GM12878 (cell line): ENCODE measurements at places on chromosomes 12 and 14. TPM values are rescaled to one million over a fixed set of nuclear protein-coding genes. Genes with fewer than 3 reads are reported as not detected.

The ACVRL1 gene
- not detected in 2 replicates for polyA plus RNA-seq

DNA sequence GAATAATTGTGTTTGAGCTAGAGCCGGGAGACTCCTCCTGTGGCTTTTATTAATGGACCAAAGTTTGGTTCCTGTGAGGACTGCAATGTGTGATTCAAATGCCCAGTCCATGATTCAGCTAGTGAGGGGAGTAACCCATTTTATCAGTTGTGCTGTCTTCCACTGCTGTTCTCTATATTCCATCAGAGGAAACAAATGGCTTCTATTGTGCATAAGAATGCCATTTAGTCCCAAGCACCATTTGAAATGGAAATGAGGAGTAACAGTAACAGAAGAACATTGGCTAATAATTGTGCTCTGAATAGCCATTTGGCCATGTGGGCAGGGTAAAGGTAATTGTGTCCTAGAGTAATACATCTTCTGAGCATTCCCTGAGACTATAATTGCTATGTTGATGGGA, 642.7 kb downstream of the DIO2 start:
- no peak overlapping the region for H3K27ac ChIP-seq
- H3K27me3 ChIP-seq, result no peaks in the 10 kb centered on the region
- H3K36me3 ChIP-seq, result no peaks in the 10 kb centered on the region
- no peak overlapping the region for H3K4me3 ChIP-seq

GRCh38 chr12:42217656-42218055, 20.4 kb downstream of the YAF2 start:
- H3K36me3 ChIP-seq, result 0 out of 2 replicates have a peak, but pooled peaks cover 4% of the 10 kb centered on the region
- H3K4me1 ChIP-seq, result no peaks in the 10 kb centered on the region
- no peak for DNase-seq
- no peak overlapping the region for H3K27ac ChIP-seq
- H3K27me3 ChIP-seq, result no peaks in the 10 kb centered on the region
- H3K4me3 ChIP-seq, result no peak overlapping the region

DNA sequence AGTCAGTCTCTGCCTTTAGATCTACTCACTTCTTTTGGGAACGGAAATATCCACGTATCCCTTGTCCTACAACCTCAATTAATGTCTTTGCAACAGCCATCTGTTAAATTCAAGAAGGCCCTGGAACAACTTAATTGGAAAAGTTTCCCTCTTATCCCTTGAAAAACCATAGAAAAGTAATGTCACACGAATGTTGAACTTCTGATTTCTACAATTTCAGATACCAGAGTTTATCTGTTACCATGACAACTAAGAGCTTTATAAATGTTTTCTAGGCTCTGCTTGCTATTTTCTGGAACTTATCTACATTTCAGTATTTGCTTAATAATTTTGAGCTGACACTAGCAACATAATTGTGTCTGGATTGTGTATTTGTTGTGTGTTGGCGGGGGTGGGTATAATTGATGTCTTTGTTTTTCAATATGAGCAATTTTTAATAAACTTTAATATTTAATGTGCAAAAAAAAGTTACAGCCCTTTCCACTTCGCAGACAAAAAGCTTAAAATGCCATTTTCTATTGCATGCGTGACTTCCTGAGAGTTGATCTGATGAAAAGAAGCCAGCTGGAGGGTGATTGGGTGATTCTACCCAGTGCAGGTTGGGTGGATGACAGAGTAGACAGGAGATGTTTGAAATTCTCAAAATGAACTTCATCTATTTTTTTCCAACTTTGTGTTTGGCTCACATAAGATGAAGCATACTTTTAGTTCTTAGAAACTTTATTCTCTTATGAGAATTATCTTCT, 11.8 kb upstream of the EDDM3A start:
- H3K36me3 ChIP-seq, result no peaks in the 10 kb centered on the region
- DNase-seq, result no peak
- H3K27me3 ChIP-seq, result no peaks in the 10 kb centered on the region
- H3K27ac ChIP-seq, result no peak overlapping the region
- H3K4me3 ChIP-seq, result no peak overlapping the region
